ENCODE measurements at places on chromosomes 16 and 17.

DNA sequence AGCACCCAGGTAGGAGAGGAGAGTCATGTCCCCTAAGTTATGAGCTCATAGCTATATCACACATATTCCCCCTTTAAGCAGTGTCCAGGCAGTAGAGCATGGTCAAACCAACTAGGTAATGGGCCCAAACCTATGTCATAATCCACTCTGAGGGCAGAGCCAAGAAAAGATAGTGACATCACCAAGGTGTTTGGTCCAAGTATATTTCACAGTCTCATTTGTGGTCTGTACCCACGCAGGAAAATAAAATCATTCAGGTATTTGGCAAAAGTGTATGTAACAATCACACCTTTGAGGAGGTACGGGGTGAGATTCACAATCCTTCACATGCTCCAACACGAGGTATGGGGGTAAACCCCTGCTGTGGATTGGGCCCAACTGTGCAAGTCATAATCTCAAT, 2112.8 kb downstream of the TP53TG3F start:
- H3K4me3 ChIP-seq: no peak overlapping the region
- H3K36me3 ChIP-seq: no peaks in the 10 kb centered on the region
- no peaks in the 10 kb centered on the region for H3K4me1 ChIP-seq
- H3K27me3 ChIP-seq: no peaks in the 10 kb centered on the region

DNA sequence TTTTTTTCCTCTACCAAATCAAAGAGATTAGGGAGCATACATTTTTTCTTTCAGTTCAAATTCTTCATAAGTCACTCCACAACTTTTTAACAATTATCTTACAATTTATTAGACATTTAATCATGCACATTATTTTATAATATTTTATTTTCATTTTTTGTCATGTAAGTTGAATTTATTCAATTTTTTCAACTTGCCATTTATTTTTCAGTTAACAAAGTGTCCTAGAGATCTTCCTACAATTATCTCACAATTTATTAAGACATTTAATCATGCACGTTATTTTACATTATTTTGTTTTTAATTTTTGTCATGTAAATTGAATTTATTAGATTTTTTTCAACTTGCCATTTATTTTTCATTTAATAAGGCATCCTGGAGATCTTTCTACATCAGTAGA, 16.2 kb downstream of the CACNG3 start:
- no peaks in the 10 kb centered on the region for H3K4me1 ChIP-seq
- H3K36me3 ChIP-seq: no peaks in the 10 kb centered on the region
- H3K4me3 ChIP-seq: no peak overlapping the region
- DNase-seq: no peak
- no peaks in the 10 kb centered on the region for H3K27me3 ChIP-seq
- no peak overlapping the region for H3K27ac ChIP-seq

DNA sequence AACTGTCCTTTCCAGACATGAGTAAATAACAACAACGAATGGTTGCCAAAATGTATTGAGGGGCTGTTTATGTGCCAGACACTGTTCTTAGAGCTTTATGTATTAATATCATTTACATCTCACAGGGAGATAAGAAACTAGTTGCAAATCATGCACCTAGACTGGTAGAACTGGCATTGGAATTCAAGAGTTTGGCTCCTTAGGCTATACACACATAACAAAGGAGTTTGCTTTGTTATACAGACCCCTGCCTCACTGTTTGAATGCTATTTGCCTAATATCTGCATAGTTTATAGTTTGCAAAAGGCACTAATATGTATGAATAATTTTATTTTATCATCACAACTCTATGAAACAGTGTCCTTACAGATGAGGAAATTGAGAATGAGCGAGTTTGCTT, 100.0 kb downstream of the FTO start:
- H3K4me1 ChIP-seq: no peaks in the 10 kb centered on the region
- no peaks in the 10 kb centered on the region for H3K27me3 ChIP-seq
- H3K4me3 ChIP-seq: no peak overlapping the region
- H3K27ac ChIP-seq: no peak overlapping the region
- DNase-seq: no peak

DNA sequence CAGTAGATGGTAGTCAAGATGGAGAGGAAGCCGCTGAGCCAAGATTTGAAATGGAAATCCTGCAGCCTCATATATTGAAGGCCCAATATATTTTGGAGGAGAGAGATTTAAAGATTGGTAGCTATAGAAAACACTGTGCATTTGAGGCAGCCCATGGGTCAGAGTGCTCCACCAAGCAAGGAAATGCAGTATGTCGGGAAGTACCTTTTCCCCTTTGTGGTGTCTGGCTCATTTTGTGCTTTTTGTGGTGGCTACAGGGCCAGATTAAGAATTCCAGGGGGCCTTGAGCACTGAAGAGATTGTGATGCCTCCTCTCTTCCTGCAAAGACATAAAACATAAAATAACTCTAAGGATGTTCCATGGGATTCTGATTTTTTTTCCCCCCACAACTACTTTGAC, 39.6 kb downstream of the CDRT15 start:
- H3K27me3 ChIP-seq: no peaks in the 10 kb centered on the region
- H3K4me3 ChIP-seq: no peak overlapping the region
- no peak overlapping the region for H3K27ac ChIP-seq
- H3K4me1 ChIP-seq: 0 out of 2 replicates have a peak, but pooled peaks cover 4% of the 10 kb centered on the region

DNA sequence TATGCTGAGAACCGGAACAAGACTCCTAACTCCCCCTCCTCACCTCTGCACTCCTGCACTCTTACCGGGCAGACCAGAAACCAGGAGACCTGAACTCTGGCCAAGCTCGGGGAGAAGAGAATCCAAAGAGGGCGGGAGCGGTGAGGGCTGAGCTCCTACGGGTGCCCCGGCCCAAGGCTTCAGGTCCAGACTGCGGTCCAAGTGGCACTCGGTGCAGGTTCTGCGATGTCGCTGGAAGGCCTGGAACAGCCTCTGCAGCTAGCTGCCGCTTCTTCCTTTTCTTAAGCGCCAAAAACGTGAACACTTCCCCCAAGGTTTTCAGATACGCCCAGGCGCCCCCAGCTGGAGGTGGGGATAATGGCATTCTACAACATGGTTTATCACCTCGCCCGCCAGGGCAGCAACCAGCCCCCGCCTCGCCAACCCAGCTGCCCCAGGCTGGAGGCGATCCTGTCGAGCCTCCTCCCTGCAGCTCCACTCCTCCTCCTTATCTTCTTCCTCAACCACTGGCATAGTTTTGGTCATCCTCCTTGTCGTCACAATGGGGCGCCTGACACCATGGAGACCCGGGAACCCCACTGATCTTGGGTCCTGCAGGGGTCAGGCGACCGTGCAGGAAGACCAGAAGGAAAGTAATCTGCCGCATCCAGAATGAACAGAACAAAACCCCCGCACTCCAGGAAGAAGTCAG, 1735.9 kb downstream of the TP53TG3F start:
- DNase-seq: no peak
- H3K27me3 ChIP-seq: no peaks in the 10 kb centered on the region

DNA sequence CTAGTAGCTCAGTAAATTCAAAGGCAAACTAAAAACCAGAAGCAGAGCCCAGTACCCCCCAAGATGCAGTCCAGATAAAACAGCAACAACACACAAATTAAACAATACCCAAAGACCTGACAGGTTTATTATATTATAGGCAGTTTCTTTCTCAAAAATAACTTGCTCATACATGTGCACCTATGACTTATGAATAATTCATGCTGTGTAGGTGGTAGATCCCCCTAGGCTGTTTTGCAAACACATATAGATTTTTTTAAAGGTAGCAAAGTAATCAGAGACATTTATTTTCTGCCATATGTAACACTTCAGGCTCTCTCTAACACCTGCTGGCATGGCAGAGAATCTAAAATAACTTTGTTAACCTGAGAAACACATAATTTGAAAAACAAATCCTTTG, 27.2 kb downstream of the CACNG1 start:
- no peak overlapping the region for H3K27ac ChIP-seq
- DNase-seq: no peak
- no peak overlapping the region for H3K4me3 ChIP-seq
- no peaks in the 10 kb centered on the region for H3K27me3 ChIP-seq

DNA sequence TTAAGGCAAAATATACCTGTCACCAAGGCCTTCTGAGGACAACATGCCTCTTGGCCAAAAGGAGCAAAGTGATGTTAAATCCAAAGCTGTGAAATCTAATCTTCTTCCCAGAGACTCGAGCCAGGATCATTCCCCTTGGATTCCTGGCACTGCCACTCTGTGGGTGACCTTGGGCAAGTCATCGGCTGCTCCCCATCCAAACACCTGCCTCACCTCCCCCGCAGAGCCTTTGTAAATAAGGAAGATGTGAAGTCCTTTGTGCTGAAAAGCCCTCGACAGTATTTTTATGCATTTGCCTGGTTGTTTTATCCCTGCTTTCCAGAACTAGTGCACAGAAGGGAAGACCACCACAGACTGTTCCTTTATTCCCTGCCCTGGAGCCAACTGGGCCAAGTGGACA, 5.4 kb upstream of the CEP295NL start:
- H3K4me3 ChIP-seq: no peak overlapping the region
- DNase-seq: no peak
- H3K27ac ChIP-seq: no peak overlapping the region
- peaks cover 4% of the 10 kb centered on the region for H3K4me1 ChIP-seq
- peaks cover 11% of the 10 kb centered on the region for H3K36me3 ChIP-seq
